ENCODE measurements at places on chromosomes 12 and 14.

- no peak for DNase-seq
These were observed 22.8 kb upstream of the SRRM4 start for GRCh38 chr12:118958520-118958919.

- no peak for DNase-seq
These were observed 4.2 kb downstream of the FNTB start for GRCh38 chr14:64990939-64991338.

GRCh38 chr14:100904307-100905087 is 975 bp upstream of the RTL1 start:
- DNase-seq = no peak

DNA sequence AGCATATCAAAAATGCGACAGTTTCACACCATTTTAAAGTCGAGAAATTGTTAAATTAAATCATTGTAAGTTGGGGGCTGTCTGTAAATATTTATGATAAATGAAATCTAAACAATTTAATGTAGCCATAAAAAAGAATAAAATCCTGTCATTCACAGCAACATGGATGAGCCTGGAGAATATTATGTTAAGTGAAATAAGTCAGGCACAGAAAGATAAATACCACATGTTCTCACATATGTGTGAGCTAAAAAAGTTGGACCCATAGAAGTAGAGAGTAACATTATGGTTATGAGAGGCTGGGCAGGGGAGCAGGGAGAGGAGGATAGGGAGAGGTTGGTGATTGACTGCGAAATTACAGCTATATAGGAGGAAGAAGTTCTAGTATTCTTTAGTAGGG is 135.9 kb downstream of the GARIN6 start:
- no peak for DNase-seq

DNA sequence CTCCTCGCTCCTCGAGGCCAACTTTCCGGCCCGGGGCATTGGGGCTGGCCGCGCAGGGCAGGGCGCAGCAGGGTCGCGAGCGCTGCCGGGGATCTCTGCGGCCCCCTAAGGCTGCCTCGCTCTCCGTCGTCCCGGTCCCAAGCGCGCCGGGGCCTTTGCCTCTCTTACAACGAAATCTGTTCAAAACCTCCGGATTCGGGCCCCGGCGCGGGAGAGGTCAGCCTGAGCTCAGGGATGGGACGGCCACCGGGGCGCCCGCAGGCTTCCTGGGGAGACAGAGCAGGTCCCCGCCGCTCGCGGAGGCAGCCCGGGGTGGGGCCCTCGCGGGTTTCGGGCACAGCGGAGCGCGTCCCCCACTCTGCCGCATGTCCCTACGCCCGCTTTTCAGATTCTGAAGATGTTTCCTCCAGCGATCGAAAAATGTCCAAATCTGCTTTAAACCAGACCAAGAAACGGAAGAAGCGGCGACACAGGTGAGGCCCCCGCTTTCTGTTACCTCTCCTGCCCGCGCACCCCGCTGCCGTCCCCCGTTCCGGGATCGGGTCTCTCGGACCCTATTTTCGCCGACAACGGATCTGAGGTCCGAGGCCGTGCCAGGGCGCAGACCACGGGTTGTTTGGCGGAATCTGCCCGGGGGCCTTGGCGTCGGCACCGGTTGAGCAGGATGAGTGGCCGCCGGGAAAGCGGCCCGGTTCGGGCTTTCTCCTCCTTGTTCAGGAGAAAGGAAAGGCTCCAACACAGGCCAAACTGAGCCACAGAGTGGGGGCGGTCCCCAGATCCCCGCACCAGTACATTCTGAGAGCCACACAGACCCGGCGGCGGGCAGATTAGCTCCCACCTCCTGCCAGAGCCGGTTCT is 1.8 kb downstream of the VSX2 start:
- no peak for DNase-seq

- DNase-seq = no peak
These were observed 4.9 kb upstream of the GPR132 start for GRCh38 chr14:105069871-105070759.

DNA sequence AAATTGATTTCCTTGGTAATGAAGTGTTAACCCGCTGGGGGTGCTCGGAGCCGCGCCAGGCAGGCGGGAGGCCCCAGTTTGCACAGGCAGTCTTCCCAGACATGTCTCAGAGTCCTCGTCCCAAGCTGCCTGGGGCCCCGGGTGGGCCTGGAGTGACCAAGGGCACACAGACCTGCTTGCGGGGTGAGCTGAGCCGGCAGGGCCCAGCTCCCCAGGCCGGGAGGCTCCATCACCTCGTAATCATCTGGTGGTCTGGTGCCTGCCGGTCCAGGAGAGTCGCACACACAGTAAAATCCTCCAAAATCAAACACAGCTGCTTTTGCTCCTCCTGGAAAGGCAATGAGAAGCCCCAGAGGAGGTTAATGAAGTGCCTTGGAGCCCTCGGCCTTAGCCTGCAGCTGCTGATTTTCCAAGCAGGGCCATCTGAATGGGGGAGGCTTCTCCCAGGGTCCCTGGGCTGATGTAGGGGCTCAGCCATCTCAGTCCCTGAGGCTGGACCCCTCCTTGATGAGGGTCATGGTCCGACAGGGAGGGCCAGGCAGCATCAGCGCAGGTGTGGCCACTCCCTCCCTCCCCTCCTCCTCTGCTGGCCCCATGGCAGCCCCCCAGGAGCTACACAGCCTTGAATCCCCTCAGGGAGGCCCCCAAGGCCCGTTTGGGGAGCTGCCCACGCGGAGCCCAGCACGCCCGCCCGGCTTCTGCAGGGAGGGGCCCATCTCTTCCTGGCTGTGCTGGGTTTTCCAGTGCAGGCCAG is 39.4 kb upstream of the FBRSL1 start:
- DNase-seq = no peak

DNA sequence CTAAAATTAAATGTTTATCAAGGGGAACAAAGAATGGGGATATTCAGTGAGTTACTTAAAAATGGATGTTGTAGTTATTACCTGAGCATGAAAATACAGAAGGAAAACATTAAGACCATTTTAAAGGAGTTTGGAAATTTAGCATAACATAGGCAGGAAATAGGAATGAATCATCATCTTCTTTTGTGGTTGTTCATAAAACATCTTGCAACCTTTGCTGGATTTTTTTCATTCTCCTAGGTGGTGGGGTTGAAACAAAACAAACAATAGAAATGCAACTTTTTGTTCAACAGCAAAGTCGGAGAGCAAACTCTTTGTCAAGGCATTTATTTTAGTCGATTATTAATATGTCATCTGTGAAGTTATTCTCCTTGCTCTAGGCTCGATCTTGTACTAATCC is 275.1 kb downstream of the IPO8 start:
- no peak for DNase-seq

- no peak for DNase-seq
These were observed 447 bp upstream of the NUBPL start for GRCh38 chr14:31560759-31561154.

DNA sequence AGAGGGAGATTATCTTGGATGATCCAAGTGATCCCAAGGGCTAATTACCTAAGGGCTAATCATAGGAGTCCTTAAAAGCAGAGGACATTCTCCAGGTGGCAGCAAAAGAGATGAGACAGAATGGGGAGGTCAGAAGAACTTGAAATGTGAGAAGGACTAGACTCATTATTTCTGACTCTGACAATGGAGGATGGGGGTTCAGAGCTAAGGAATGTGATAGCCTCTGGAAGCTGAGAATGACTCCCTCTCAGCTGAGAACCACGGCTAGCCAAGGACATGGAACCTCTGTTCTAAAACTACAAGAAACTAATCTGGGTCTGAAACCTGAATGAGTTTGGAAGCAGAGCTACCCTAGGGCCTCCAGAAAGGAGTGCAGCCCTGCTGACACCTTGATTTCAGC is 35.6 kb upstream of the ANKS1B start:
- DNase-seq = no peak

GRCh38 chr12:127169321-127170181 is 1097.4 kb upstream of the TMEM132C start:
- DNase-seq = no peak

GRCh38 chr14:80172375-80173051 is 38.8 kb downstream of the DIO2 start:
- DNase-seq = no peak

- DNase-seq = no peak
These were observed 43.8 kb upstream of the KTN1 start for GRCh38 chr14:55536204-55536708.

DNA sequence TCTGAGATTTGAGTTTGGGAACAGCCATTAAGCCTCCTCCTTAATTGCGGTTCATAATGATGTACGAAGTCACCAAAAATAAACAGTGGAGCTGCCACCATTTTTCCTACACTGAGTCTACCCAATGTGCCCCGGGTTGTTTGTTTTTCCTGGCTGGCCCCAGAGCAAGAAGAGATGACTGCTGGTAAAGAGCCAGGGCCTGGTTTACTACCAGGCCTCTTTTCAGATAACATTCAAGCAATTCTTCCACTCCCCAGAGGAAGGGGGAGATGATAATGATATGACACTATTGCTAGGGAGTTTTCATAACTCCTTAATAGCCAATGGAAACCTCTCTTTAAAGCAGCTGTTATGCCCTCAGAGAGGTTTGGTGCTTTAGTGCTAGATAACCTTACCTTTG is 42.3 kb downstream of the BRAP start:
- DNase-seq = no peak

DNA sequence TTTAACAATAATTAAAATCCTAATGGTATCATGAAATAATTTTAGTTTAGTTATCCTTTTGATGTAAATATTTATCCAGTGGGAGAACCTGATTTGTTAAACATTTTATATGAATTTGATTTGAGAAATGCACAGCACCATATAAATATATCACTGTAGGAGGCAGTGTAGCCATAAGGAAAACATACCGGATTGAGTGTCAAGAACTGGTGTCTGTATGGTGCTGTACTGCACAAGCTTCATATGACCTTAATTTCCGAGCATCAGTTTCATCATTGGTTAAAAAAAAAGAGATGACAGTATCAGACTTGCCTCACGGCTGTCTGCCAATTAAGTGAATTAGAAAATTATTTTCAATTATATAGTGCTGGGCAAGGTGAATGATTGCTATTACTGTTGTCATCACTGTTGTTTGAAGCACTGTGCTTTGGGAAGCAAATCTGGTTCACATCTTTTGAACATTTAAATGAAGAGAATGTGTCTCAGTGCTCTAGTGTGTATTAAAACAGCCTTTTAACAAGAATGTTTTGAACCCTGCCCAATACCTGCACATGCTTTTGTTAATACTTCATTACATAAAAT is 72.1 kb downstream of the TMTC2 start:
- no peak for DNase-seq

- DNase-seq = no peak
These were observed 34.2 kb downstream of the PMCH start for GRCh38 chr12:102163383-102163782.

DNA sequence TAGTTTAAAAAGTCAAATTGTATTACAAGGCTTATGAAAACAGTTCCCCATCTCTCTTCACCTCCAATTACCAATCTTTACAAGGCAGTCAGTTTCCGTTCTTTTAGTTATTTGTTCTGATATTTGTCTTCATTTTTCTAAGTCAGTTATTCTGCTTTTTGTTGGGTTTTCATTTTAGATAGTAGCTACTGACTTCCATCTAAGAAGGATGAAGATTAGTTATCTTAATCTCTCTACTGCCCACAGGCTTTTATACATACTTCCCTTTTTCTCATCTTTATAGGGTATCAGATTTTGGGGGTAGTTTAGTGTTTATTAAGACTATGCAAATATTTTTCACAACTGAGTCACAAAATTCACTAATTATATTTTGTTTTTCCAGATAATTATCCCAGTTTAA is 38.4 kb downstream of the FRS2 start:
- no peak for DNase-seq

DNA sequence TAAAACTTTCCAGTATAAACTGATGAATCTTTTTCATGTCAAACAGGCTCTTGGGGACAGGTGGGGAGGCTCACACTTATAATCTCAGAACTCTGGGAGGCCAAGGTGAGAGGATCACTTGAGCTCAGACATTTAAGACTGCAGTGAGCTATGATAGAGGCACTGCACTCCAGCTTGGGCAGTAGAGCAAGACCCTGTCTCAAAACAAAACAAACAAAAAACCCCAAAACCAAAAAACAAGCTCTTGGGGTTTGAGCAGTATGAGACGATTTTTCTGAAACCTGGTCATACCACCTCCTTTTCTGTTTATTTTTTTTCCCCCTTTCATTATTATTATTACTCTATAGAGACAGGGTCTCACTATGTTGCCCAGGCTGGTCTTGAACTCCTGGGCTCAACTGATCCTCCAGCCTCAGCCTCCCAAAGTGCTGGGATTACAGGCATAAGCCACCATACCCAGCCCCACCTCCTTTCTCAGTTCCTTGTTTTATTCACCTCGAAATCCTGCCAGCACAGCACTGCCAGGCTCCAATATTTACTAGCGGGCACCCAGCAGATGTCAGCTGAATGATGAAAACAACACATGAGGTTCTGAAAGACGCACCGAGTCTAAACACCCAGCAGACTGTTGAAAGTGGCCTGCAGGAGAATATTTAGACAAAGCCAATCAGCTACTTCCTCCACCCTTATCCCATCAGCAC is 19.5 kb upstream of the CDK17 start:
- DNase-seq = no peak

GRCh38 chr14:37589715-37590427 is 5.2 kb downstream of the FOXA1 start:
- no peak for DNase-seq

All from activated T-cell treated with anti-CD3 and anti-CD28 coated beads for 1 hour (primary cell).